Stimulated activated CD4-positive, alpha-beta T cell treated with anti-CD3 and anti-CD28 coated beads, Interleukin-15, amount 100 ng/mL, for 48 hours (primary cell): ENCODE measurements at places on chromosomes 2 and 18.

- DNase-seq = no peak
These were observed 31.6 kb downstream of the CYBRD1 start for GRCh38 chr2:171553858-171554257.

GRCh38 chr2:38407111-38407682 lies 30.1 kb upstream of the ATL2 start:
- no peak for DNase-seq

- no peak for DNase-seq
These were observed 5.2 kb upstream of the RSAD2 start for GRCh38 chr2:6872394-6872793.

DNA sequence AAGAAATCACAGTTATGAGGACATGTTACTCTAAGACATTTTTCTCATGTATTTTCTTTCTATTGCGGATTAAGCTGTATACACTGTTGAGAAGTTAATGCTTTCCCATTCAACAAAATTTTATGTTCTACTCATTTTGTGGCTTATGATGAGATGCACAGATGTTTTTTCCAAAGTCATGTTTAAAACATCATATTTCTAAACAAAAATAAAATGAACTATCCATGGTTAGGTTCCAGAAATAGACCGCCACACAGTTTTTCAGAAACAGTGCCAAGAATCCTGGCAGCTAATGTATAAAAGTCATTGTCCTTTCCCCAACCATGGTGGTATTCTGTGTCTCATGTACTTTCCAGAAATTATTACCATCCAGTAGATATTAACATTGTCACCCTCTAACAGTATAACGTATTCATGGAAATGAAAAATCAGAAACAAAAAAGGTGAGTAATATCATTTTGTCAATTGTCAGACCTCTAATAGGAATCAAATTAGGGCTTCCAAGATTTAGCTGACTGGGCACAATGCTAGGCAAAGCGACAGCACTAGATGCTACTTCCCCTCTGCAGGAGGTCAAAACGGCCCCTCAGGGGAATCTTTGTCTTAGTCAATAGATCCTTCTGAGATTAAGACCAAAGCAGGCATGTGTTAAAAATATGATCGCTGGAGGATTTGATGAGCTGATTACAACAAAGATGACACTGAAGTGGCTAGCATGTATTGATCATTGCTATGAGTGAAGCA lies 54.4 kb upstream of the ZNF397 start:
- DNase-seq = no peak

GRCh38 chr2:217685255-217685605 lies 317.6 kb downstream of the TNS1 start:
- DNase-seq = no peak
